ENCODE measurements at places on chromosomes 3 and 15.

GRCh38 chr15:80978685-80979329 is 10.8 kb downstream of the MESD start:
- DNase-seq: no peak

DNA sequence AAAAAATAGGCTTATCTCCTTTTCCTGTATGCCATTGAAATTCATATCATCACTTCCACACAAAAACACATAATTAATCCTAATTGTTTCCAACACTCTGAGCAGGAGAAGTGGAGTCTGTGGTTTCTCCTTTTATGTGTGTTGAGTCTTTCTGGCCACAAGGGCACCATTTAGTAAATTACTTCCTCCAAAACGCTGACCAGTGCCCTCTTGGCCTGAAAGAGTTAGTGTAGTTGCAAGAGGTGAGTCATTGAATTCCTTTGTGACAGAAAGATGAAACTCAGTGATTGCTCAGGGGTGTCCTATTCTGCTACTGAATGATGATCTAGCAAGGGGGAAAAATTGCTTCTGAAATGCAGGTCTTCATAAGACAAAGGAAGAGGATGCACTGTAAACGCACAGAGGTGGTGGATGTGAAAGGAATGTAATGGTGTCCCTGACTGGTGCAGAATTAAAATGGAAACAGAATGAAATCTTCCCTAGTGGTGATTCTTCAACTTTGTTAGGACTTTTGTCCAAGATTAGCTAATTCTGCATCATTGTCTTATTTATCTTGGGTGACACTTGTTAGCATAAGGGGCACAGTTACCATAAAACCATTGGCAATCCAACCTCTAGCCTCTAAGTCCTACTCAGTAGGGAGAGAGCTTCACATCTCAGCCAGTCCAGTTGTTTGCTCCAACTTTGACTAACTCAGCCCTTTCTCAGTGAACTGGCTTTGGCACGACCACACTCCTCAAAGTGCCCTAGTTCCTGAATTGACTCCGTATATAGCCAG is 208.4 kb upstream of the NANOGP8 start:
- DNase-seq: no peak

- DNase-seq: no peak
Measured at GRCh38 chr3:43155464-43156121, 49.7 kb upstream of the POMGNT2 start.

DNA sequence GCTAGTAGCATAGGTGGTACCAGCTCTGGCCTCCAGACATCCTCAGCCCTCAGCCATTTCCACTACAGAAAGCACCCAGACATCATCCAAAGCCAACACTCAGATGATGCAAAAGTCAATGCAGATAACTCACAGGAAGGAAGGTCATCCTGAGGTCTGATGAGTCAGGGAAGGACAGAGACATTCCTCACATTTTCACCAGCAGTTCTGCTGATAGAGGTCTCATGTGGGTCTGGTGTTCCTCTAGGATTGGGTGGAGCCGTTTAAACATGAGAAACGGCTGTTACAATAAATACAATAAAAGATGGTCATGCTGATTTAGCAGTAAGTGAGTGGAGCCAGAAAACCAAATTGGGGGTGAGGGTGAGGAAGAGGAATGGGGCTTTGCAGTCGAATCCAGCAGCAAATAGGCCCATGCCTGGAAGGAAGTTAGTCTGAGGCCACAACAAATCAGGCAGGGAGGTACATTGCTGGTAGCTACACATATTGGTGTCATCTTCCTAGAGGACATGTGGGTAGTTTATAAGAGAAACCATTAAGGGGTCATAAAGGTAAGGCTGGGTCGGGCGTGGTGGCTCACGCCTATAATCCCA is 33.3 kb upstream of the FLNB start:
- DNase-seq: no peak

- no peak for DNase-seq
Measured at GRCh38 chr3:4680871-4681300, 187.7 kb downstream of the ITPR1 start.

DNA sequence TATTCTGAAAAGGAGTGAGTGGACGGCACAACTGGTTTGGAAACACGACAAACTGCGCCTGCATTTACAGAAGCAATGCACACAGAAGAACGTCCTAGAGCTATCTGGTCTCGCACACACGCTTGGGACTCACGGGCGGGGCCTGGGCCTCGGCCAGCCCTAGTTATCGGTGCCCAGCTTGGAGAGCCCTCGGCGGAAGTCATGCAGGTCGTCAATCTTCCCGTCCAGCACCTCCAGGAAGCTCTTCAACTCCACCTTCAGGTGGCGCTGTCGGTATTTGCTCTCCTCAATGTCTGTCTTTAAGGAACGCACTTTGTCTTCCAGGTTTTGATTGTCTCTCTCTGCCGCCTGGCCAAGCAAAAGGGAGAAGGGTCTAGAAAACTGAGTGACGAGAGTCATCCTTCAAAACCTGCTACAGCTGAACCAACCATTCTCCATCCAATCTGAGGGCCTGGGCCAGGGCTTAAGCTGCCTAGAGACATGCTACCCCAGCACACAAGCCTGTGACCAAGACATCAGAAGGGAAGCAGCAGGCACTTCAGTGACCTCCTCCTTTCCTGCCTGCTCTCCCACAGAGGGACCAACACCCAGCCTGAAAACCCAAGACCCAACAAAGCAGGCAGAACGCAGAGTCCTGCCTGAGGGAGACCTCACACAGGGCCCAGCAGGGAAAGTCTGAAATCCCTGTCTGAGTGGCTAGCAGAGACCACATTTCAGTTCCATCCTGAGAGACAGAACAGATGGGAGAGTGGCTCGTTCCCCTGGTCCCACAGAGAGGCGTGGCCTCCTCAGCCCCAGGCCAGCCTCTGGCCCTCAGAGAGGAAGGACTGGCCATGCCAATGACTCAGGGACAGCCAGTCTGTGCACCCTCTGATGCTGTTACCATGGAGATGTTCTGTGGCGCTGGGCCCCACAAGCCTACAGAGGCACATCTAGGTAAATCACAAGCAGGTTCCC is 40.4 kb downstream of the WHAMM start:
- DNase-seq: peak; percentile 60

- DNase-seq: peak; percentile 33
Measured at GRCh38 chr3:13352621-13353131, 67.4 kb downstream of the NUP210 start.

GRCh38 chr3:70982284-70982683 is 601.2 kb downstream of the FOXP1 start:
- DNase-seq: no peak

- DNase-seq: no peak
Measured at GRCh38 chr3:133659806-133660205, 1.9 kb downstream of the TOPBP1 start.

DNA sequence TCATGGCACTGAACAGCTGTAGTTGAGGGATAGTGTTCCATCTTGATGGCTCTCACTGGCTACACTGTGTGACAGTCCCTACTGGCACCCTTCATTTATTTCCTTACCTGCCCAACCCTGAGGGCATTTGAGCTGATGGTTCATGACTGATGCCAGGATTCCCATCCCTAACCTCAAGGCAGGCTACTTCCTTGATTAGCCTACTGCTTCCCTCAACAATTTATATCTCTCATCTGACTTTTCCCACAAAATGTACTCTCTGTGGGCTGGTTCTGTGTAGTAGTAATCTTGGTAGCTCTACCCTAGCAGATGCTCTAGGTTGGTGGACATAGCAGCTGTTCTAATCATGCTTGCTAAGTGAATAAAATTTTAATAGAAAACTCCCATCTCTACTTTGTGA is 106.0 kb downstream of the THRB start:
- no peak for DNase-seq

Data from stimulated activated CD4-positive, alpha-beta T cell treated with anti-CD3 and anti-CD28 coated beads, Interleukin-2, amount 100 ng/mL, for 24 hours (primary cell).